Neural crest cell (in vitro differentiated cells): ENCODE measurements at places on chromosomes 16 and 17.

DNA sequence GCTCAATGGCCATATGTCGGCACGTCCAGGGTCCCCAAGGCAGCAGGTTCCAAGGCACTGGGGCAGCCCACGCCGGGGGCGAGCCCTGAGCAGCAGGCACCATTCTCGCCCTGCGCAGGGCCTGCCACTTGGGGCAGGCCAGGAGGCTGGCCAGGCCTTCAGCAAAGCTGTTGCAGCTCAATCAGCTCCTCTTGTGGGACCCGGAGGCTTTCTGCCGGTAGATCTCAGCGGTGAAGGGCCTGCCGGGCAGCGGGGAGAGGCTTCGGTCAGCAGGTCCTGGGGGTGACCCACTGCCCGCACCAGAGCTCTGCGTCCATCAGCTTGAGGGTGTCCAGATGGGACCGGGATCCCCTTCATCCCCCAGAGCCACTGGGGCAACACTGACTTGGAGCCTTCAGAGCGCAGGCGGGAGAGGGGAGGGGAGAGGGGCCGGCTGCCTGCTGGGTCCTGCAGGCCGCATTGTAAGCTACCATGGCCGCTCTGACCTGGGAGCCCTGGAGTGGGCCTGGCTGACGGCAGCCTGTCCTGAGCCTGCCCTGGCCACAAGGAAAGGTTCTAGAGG, 9.5 kb upstream of the RASD1 start:
- H3K4me1 ChIP-seq, result peaks cover 5% of the 10 kb centered on the region
- no peak overlapping the region for H3K4me3 ChIP-seq
- no peaks in the 10 kb centered on the region for H3K36me3 ChIP-seq
- peaks cover 2% of the 10 kb centered on the region for H3K27me3 ChIP-seq
- no peak overlapping the region for H3K27ac ChIP-seq

GRCh38 chr17:70558821-70559220, 389.5 kb downstream of the KCNJ2 start:
- H3K36me3 ChIP-seq, result no peaks in the 10 kb centered on the region
- no peak overlapping the region for H3K4me3 ChIP-seq
- DNase-seq, result no peak
- no peak overlapping the region for H3K27ac ChIP-seq

- H3K4me1 ChIP-seq, result peaks cover 21% of the 10 kb centered on the region
- H3K4me3 ChIP-seq, result no peak overlapping the region
- H3K27ac ChIP-seq, result no peak overlapping the region
- H3K27me3 ChIP-seq, result no peaks in the 10 kb centered on the region
- DNase-seq, result no peak
- H3K36me3 ChIP-seq, result no peaks in the 10 kb centered on the region
These were observed 72.0 kb upstream of the KSR1 start for GRCh38 chr17:27384261-27384701.

- H3K4me3 ChIP-seq, result no peak overlapping the region
- no peak overlapping the region for H3K27ac ChIP-seq
- H3K4me1 ChIP-seq, result no peaks in the 10 kb centered on the region
These were observed 23.5 kb downstream of the MYO19 start for GRCh38 chr17:36511216-36511615.

- no peak for DNase-seq
- peaks cover 9% of the 10 kb centered on the region for H3K4me1 ChIP-seq
- no peak overlapping the region for H3K27ac ChIP-seq
- no peaks in the 10 kb centered on the region for H3K36me3 ChIP-seq
- peaks cover 16% of the 10 kb centered on the region for H3K27me3 ChIP-seq
- no peak overlapping the region for H3K4me3 ChIP-seq
These were observed 553 bp downstream of the RHBDL1 start for GRCh38 chr16:675884-676564.

- no peak overlapping the region for H3K27ac ChIP-seq
- H3K4me3 ChIP-seq, result no peak overlapping the region
- H3K27me3 ChIP-seq, result peaks cover 2% of the 10 kb centered on the region
- DNase-seq, result no peak
These were observed 239.7 kb upstream of the ERCC4 start for GRCh38 chr16:13680021-13680889.

- H3K36me3 ChIP-seq, result peaks cover 16% of the 10 kb centered on the region
- peaks cover 31% of the 10 kb centered on the region for H3K4me1 ChIP-seq
- H3K4me3 ChIP-seq, result peak overlapping the region; percentile 99
- no peaks in the 10 kb centered on the region for H3K27me3 ChIP-seq
- DNase-seq, result no peak
These were observed 598 bp downstream of the NIP7 start for GRCh38 chr16:69340095-69340644.

DNA sequence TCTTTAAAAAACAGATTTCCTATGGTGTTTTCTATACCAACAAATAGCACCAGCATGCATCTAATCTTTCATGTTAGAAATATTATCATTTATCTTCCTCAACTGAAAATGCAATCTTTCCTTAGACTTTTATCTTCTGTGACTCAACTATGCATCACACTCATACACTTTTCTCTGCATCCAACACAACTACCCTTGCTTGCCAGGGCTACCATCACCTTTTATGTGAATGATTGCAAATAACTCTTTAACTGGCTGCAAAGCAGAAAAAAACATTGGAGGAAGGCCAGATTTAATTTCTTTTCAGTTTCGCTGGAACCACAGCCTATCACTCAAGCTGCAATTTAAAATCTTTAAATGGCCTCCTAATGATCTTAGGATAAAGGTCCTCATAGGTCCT, 212.9 kb downstream of the CDH8 start:
- no peak overlapping the region for H3K27ac ChIP-seq
- no peak for DNase-seq
- H3K36me3 ChIP-seq, result peaks cover 4% of the 10 kb centered on the region

GRCh38 chr17:71163121-71163812, 957.6 kb upstream of the SOX9 start:
- no peaks in the 10 kb centered on the region for H3K36me3 ChIP-seq
- DNase-seq, result no peak
- H3K4me1 ChIP-seq, result peaks cover 5% of the 10 kb centered on the region
- H3K27me3 ChIP-seq, result no peaks in the 10 kb centered on the region
- H3K27ac ChIP-seq, result no peak overlapping the region
- no peak overlapping the region for H3K4me3 ChIP-seq

GRCh38 chr16:9425236-9425635, 333.8 kb downstream of the HAPSTR1 start:
- DNase-seq, result no peak
- H3K27ac ChIP-seq, result peak overlapping the region; percentile 32
- no peaks in the 10 kb centered on the region for H3K36me3 ChIP-seq
- H3K27me3 ChIP-seq, result peaks cover 7% of the 10 kb centered on the region
- peaks cover 13% of the 10 kb centered on the region for H3K4me1 ChIP-seq

DNA sequence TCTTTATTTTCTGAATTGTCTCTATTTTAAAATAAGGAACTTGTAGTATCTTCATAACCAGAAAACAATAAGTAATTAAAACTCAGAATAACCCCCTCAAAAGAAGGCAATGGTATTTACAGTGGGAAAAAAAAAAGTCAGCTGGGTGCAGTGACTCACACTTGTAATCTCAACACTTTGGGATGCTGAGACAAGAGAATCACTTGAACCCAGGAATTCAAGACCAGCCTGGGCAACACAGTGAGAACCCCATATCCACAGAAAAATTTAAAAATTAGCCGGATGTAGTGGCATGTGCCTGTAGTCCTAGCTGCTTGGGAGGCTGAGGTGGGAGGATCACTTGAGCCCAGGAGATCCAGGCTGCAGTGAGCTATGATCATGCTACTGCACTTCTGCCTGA, 33.5 kb downstream of the ADAM11 start:
- peaks cover 29% of the 10 kb centered on the region for H3K4me1 ChIP-seq
- DNase-seq, result no peak
- peaks cover 4% of the 10 kb centered on the region for H3K27me3 ChIP-seq
- peaks cover under 1% of the 10 kb centered on the region for H3K36me3 ChIP-seq

- no peak for DNase-seq
- peak overlapping the region; percentile 32 for H3K27ac ChIP-seq
- H3K4me1 ChIP-seq, result peaks cover 28% of the 10 kb centered on the region
- H3K36me3 ChIP-seq, result no peaks in the 10 kb centered on the region
These were observed 73.9 kb upstream of the TANC2 start for GRCh38 chr17:62892061-62892675.

- H3K36me3 ChIP-seq, result no peaks in the 10 kb centered on the region
- no peak for DNase-seq
- no peaks in the 10 kb centered on the region for H3K27me3 ChIP-seq
These were observed 116.9 kb upstream of the CLEC3A start for GRCh38 chr16:77905374-77905920.

DNA sequence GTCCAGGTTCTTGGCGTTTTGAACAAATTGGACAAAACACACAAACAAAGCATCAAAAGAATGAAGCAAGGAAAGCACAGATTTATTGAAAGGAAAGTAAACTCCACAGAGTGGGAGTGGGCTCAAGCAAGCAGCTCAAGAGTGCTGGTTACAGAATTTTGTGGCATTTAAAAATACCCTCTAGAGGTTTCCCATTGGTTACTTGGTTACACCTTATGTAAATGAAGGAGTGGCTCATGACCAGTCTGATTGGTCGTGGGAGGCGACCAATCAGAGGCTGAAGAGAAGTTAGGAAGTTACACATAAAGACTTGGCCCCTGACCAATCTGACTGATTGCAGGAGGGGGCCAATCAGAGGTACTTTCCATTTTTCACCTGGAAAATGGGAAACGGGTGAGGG, 1373.8 kb upstream of the GOT2 start:
- H3K27me3 ChIP-seq, result no peaks in the 10 kb centered on the region
- H3K4me3 ChIP-seq, result no peak overlapping the region
- H3K27ac ChIP-seq, result no peak overlapping the region
- no peaks in the 10 kb centered on the region for H3K4me1 ChIP-seq

DNA sequence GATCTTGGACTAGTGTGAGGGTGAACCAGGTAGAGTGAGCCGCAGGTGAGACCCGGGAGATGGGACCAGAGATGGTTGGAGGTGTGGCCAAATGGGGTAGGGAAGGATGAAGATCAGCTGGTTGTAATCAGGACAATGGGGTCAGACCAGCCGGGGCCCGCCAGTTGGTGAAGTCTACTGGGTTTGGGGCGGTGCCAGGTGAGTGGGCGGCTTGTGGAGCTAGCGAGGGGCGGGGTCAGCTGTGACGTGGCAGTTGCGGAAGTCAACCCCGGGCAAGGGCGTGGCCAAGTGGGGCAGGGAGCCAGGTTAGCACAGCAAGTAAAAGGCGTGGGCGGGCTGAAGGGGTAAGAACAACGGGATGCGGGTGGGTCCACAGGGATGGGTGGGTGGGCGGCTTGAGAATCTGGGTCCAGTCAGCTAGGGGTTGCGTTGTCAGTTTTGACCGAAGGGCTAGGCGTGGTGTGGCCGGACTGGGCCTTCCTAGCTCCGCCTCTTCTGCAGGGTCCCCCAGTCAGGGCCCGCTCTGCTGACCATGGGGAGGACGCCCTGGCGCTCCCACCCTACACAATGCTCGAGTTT, 25.5 kb upstream of the ALKBH5 start:
- no peak overlapping the region for H3K27ac ChIP-seq
- no peaks in the 10 kb centered on the region for H3K27me3 ChIP-seq
- no peaks in the 10 kb centered on the region for H3K36me3 ChIP-seq
- H3K4me1 ChIP-seq, result peaks cover 44% of the 10 kb centered on the region

DNA sequence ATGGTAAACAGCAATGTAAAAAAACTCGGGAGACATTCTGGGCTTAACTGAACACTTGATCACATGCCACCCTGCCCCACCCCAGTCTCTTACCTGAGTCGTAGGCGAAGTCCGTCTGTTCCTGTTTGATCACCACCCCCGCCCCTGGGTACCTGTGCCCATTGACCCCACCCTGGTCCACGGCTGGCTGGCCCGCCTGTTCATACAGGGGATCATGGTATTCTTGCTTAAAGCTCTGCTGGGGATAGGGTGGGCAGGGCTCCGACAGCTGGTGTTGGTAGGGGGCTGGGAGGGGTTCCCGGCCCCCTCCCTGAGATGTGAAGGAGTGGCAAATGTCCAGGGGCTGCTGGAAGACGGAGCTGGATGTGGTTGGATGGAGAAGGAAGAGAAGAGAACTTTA, 13.6 kb downstream of the ETV4 start:
- peaks cover 49% of the 10 kb centered on the region for H3K4me1 ChIP-seq
- H3K4me3 ChIP-seq, result no peak overlapping the region
- H3K27me3 ChIP-seq, result peaks cover 4% of the 10 kb centered on the region
- H3K36me3 ChIP-seq, result peaks cover 7% of the 10 kb centered on the region
- DNase-seq, result no peak

- no peak overlapping the region for H3K4me3 ChIP-seq
- no peak for DNase-seq
- H3K4me1 ChIP-seq, result peaks cover 7% of the 10 kb centered on the region
- H3K27ac ChIP-seq, result no peak overlapping the region
These were observed 17.3 kb downstream of the ZZEF1 start for GRCh38 chr17:4125552-4125951.

GRCh38 chr17:58680038-58680369, 11.8 kb downstream of the TEX14 start:
- no peaks in the 10 kb centered on the region for H3K27me3 ChIP-seq
- H3K27ac ChIP-seq, result no peak overlapping the region
- H3K4me1 ChIP-seq, result peaks cover 16% of the 10 kb centered on the region
